Myocyte (in vitro differentiated cells): ENCODE measurements at places on chromosomes 13 and 19. TPM values are rescaled to one million over a fixed set of nuclear protein-coding genes. Genes with fewer than 3 reads are reported as not detected.

- DNase-seq, result no peak
These were observed 60.3 kb downstream of the IRS2 start for GRCh38 chr13:109725995-109726637.

- no peak for DNase-seq
These were observed 15.4 kb upstream of the IRGC start for GRCh38 chr19:43700395-43701000.

Gene PPP1R37
- total RNA-seq, result 73.3 and 80.2 TPM in 2 replicates

DNA sequence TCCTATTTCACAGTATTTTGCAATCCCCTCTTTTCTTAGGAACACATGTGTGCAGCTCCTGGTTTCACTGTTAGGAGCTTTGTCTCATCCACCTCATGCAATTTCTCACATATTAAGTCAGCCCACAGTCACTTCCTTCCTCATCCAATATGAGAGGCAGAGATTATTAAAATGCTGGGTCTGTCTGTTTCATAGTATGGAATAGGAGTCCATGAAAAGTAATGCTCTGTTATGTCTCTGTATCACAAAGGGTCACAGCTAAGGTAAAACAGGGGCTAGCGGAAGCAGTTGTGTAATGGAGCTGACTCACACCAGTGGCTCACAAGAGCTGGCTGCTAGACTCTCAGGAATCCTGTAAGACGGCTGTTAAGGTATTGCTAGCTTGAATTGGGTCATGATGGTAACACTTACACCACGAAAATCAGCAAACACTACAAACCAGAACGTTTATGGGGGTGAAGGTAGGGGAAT, 216.5 kb downstream of the EFNB2 start:
- peak; percentile 34 for DNase-seq

DNA sequence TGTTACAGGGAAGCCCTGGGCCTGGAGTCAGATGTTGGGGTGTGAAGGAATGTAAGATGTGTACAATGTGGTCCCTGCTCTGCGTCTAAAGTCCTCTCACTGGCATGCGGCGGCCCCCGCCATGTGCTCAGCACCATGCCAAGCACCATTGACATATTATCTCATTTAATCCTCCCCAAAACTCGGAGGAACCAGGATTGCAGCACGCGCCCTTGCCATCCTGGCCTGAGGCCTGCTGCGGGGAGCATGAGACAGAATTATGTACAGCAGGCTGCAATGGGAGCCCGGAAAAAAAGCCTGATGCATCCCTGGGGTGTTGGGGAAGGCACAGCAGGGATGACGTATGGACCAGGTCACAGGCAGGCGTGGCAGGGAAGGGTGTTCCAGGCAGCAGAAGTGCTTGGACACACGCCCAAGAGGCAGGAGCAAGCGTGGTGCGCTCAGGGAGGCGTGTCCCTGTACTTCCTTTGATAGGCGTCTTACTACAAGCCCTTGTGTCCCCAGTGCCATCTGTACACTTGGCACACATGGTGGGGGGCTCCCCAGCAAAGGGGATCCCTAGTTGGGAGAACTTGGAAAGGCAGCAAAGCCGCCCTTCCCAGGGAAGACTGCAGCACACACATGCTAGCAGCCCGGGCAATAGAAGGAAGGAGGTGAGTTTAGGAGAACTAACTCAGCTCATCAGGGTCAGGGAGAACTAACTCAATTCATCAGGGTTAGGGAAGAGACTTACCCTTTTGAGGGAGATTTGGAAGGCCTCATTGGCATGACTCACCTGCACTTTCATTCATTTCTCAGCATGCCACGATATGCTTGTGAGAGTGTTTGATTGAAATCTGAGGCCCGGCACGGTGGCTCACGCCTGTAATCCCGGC, 3.4 kb downstream of the EVI5L start:
- DNase-seq, result no peak

GRCh38 chr13:100443278-100443997, 145.2 kb downstream of the GGACT start:
- peak; percentile 18 for DNase-seq

DNA sequence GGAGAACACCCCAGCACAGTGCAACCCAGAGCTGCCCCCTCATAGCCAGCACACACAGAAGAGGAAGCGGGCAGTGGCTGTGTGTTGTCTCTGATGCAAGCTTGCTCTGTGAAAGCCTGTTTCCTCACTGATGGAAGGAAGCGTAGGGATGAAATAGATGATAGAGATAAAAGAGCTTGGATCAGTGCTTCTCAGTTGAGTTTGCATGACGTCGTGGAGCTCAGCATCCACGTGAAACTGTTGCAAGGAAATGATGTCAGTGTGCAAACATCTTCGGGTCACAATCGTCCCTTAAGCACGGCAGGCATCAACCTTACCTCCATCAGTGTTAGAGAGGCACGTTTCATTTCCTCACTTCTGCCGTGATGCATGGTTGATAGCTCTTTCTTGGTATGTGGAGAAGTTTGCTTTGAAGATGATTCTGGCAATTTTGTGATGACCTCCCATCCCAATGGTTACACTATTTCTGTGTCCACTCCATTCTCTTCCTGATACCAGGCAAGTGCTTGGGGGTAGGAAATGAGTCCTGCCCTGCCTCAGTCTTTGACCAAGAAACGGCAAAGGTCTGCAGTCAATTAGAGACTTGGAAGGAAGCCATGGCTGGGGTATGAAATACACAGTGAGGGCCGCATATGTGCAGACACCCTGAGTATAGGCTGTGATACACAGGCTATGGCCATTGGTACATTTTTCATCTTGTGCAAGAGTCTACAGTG, 183.0 kb downstream of the ZNF536 start:
- DNase-seq, result no peak
